KBM-7 (cell line): ENCODE measurements at places on chromosomes 4 and X.
A peak's percentile ranks its signal among the peaks of the same experiment; 100 is the strongest.

DNA sequence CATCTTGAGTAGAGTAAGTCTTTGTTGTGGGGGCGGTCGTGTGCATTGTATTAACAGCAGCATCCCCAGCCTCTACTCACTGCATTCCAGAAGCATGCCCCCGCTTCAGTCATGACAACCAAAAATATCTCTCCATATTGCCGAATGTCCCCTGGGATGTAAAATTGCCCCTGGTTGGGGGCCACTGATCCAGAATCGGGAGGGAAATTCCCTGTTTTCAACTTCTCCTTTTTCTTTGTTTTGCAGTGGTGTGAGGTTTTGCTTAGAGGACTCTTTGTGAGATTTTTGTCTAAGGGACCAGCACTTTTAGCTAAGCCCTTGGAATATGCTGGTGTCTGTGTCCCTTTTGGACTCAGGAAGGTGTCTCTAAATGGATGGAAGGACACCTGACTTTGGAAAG lies 3.0 kb upstream of the IL13RA1 start:
- DNase-seq = no peak

GRCh38 chrX:40167850-40168479 lies 70.2 kb upstream of the BCOR start:
- no peak for DNase-seq

GRCh38 chr4:150136481-150136880 lies 58.2 kb downstream of the DCLK2 start:
- no peak for DNase-seq

DNA sequence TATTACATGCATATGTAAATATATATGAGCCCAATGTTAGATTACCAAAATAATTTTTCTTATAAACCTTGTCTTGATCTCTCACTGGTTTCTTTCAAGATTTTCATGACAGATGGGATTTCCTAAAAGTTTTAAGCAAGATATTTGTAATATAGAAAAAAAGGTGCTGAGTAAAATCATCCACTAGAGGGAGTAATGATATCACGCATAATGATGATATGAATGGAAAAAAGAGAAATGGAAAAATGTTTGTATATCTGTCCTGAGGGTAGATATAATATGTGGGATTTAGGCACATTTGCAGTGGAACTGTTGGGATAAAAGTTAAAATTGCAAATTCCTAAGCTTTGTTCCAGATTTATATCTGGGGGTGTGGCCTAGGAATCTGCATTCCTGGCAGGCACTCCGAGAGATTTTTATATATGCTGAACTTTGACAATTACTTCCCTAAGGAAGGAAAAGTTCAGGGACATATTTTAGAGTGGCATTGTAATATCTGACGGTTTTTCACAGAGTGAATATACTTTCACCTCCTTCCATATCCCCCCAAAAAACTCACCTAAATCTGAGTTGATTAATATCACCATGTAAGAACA lies 60.5 kb downstream of the TMA16 start:
- peak; percentile 68 for DNase-seq

- DNase-seq = no peak
These were observed 176.6 kb upstream of the GALNTL6 start for GRCh38 chr4:171636606-171637005.

DNA sequence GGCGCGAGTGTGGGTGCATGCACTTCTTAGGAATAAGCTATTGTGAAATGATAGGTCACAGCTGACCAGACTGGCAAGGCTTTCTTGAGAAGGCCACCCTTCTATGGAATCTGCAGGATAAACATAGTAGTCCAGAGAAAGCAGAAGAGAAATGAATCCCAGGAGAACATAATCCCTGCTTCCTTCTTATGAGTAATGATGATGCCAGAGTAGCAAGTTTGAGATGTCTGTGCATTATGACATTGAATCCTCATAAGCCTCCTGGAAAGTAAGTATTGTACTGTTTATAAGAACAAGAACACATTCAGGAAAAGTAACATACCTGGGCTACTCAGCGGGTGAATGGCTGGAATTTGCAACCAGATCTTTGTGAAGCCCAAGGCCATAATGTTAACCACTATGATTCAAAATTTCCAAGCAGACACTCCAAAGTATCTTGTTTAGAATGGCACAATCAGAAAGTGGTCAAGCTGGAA lies 272.1 kb upstream of the HS3ST1 start:
- no peak for DNase-seq

DNA sequence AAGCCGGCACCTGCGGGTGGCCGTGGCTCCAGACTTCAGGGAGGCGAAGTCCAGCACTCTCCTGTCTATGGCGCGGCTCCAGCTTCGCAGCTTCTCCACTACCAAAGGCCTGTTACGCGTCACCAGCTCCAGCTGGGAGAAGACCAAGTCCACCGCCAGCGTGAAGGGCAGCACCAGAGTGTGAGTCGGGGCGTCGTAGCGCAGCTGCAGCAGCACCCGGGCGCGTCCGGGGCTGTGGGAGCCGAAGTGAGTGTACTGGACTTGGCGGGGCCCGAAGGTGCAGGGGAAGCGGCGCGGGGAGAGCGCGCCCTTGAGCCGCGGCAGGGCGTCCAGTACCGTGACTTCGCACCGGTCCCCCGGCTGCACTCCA lies 444 bp downstream of the FREM3 start:
- DNase-seq = no peak

DNA sequence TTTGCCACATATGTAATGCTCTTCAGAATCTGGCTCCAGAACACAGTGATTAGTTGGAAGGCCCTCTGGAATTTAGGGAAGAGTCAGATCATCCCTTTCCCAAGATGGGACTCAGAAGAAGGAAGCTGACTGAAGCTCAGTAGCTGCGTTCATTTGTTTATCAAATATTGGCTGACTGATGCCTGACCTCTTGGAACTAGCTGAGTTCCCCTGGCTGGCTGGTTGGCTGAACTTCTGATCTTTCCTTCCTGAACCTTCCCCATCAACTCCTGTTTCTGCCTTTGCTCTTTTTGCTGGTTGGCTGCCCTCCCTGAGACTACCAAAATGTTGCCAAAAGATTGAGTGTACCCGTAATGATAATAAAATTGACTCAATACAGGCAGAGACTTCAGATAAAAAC lies 866.5 kb upstream of the INTU start:
- DNase-seq = no peak

DNA sequence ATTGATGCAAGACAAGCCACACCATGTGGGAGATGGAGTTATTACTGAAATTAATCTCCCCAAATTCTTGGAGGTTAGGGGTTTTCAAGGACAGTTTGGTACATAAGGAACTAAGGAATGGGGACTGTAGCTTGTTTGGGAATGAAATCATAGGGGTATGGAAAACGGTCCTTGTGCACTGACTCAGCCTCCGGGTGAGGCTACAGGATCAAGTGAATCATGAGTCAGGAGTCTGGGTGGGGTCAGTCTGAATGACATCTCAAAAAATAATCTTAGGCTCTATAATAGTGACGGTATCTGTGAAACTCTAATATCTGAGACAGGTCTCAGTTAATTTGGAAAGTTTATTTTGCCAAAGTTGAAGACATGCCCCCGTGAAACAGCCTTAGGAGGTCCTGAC lies 128.5 kb upstream of the CYSLTR1 start:
- DNase-seq = no peak

DNA sequence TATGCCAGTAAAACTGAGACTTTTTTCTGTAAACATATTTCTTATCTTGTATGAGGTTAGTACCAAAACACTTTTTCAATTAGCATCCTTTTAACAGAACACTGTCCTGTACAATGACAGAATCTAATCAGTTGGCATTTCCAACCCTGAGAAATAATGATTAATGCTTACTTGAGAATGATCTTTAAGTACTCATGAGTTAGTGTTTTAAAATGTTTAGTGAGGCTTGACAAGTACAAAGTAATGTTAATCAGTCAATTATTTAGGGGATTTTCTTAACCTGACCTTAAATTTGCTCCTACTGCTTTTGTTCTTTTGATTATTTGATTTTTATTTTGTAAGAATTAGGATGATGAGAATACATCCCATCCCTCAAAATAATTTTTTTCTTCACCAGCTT lies 496.5 kb downstream of the RPA4 start:
- DNase-seq = no peak

DNA sequence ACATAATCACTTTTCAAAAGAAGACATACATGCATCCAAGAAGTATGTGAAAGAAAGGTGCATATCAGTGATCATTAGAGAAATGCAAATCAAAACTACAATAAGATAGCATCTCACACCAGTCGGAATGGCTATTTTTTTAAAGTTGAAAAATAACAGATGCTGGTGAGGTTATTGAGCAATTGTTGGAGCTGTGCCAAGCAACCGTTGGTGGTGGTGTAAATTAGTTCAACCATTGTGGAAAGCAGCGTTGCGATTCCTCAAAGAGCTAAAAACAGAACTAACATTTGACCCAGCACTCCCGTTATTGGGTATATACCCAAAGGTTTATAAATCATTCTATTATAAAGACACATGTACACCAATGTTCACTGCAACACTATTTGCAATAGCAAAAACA lies 14.2 kb downstream of the COX7B2 start:
- peak; percentile 33 for DNase-seq
